Osteocyte (in vitro differentiated cells): ENCODE measurements at places on chromosomes 13 and 19. TPM values are rescaled to one million over a fixed set of nuclear protein-coding genes. Genes with fewer than 3 reads are reported as not detected.

DNA sequence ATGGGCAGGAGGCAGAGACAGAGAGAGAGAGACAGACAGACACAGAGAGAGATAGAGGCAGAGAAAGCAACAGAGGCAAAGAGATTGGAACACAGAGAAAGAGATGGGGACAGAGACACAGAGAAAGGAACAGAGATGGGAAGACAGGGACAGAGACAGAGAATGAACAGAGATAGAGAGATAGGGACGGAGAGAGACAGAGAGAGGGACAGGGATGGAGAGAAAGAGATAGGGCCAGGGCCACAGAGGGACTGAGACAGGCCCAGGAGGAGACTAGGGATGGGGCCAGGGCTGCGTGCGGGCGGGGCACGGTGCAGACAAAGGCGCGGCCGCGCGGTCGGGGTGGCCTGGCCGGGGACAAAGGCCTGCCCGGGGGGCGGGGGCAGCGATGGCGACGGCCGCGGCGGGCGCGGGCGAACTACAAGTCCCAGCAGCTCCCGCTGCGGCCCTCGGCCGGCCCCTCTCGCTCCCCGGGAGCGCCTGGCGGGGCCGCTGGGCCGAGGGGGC, at the start of gene ZNF358:
Gene ZNF358, plus strand, starts transcription at position 459 of the 507 bp plus-strand sequence. CDS start 3,140 bp downstream, outside the sequence.
- H3K4me1 ChIP-seq = peaks cover 25% of the 10 kb centered on the region
- peak within 1 kb of the TSS; percentile 82 for H3K4me3 ChIP-seq
- peaks cover 7% of the 10 kb centered on the region for H3K36me3 ChIP-seq
- peak within 1 kb of the TSS; percentile 97 for H3K27ac ChIP-seq
- DNase-seq = no peak
- no peaks in the 10 kb centered on the region for H3K27me3 ChIP-seq

Gene MBD3L2
- total RNA-seq = not detected in 2 replicates

DNA sequence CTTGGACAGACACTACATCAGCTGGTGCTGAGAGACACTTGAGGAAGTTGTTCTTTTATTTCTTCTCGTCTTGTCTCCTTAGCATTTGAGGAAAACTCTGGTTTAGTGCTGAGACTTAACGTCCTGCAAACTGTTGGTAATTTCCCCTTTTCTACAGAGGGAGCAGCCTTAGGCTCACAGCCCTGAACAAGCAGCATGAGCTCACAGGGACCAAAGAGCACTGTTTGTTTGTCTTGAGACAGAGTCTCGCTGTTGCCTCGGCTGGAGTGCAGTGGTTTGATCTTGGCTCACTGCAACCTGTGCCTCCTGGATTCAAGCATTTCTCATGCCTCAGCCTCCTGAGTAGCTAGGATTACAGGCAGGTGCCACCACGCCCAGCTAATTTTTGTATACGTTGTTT, 5.5 kb downstream of the ZNF805 start:
- H3K27ac ChIP-seq = no peak overlapping the region
- no peaks in the 10 kb centered on the region for H3K27me3 ChIP-seq
- DNase-seq = peak; percentile 64
- no peak overlapping the region for H3K4me3 ChIP-seq

DNA sequence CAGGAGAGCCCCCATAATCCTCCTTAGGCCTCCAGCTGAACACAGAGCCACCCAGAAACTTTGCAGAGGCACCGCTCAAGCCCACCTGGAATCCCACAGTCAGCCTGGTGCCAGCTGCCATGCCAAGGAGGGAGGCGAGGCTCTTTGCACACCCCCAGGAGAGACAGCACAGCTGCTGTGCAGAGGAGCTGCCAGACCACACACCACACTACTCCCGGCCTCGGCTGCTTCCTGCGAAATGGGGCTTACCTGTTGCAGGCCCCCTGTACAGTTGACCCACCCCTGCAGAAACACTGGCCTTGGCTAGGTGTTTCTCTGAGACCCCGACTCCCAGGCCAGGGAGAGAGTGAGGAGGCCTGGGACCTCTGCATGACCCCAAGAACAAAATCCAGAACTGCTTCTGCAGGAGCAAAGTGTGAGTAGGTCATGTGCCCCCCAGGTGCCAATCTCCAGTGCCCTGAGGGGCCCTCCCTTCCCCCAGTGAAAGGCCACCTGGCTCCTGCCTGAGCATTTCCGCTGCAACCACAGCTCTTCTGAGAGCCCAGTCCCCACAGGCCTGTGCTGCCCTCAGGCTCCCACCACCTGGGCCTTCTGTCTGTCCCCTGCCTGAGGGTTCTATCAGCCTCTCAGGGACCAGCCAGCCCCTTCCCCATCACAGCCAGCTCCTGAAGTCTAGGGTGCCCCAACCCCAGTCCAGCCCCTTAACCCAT, 580.4 kb downstream of the UQCRFS1 start:
- DNase-seq = no peak
- no peak overlapping the region for H3K4me3 ChIP-seq
- no peaks in the 10 kb centered on the region for H3K27me3 ChIP-seq
- no peaks in the 10 kb centered on the region for H3K36me3 ChIP-seq
- no peak overlapping the region for H3K27ac ChIP-seq
- H3K4me1 ChIP-seq = no peaks in the 10 kb centered on the region

Gene ZNF296
- 0.68 and 0.70 TPM in 2 replicates for total RNA-seq

DNA sequence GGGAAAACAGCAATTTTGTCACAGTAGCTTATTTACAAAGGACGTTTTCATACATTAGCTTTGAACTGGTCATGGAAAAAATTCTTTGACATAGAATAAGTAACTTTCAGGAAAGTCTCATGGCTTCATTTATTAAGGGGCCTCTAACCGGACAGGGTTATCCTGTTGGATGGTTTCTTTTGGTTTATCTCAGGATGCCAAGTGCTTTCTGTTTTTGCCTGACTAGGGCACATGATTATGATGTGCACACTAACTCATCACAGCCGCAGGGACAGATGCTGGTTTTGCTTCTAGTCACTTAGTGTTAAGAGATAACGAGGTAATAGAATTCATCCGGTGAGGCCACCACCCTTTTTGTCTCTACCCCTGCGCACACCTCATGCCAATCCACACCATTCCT, 53.0 kb downstream of the TGDS start:
- H3K36me3 ChIP-seq = no peaks in the 10 kb centered on the region
- no peak for DNase-seq
- H3K4me3 ChIP-seq = no peak overlapping the region
- H3K27ac ChIP-seq = no peak overlapping the region

GRCh38 chr13:72805676-72806346, 23.9 kb downstream of the PIBF1 start:
- H3K27me3 ChIP-seq = no peaks in the 10 kb centered on the region
- DNase-seq = no peak
- H3K4me3 ChIP-seq = no peak overlapping the region
